ENCODE measurements at places on chromosomes 6 and 20.

DNA sequence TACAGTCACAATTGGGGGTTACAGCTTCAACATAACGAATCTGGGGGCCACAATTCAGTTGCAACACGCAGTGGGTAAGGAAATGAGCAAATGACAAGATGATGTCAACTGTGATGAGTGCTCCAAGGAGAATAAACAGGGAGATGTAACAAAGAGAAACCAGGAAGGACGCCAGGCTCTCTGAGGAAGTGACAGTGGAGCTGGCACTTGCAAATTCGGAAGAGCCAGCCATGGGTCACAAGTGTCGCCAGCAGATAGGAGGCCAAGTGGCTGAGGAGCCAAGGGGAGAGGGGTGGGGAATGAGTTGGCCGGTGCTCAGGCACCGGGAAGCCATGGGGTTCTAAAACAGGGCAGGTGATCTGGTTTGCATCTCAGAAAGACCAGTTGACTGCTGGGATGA is 136.4 kb downstream of the EYA2 start:
- DNase-seq, result peak; percentile 50

DNA sequence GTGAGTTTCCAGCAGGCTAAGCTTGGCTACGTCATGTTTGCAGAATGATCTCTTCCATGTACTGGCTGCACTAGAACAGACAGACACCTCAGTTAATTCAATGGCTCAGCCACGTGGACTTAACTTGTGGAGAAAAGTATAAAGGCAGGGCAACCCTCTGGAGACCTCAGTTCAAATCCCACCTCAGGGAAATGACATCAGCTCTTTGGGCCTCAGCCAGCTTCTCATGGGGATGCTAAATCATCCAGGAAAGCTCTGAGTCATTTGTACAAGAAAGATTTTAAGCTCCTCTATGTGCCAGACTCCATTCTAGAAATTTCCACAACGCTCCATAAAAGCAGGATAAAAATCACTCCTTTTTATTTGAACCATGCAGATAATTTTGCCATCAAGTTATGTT is 128.5 kb upstream of the SALL4 start:
- DNase-seq, result no peak

DNA sequence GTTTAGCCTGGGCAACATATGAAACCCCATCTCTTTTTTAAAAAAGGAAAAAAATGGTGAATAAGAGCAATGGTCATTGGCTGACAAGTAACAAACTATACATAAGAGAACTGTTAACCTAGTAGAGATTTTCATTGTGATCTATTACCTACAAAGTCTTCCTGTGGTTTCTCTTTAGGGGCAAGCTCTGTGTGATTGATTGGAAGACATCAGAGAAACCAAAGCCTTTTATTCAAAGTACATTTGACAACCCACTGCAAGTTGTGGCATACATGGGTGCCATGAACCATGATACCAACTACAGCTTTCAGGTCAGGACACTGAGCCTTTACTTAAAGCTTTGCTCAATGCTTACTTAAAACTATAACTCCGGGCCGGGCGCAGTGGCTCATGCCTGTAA is 19.2 kb downstream of the MGME1 start:
- no peak for DNase-seq

GRCh38 chr6:41646026-41646795 is 7.9 kb downstream of the MDFI start:
- DNase-seq, result no peak

DNA sequence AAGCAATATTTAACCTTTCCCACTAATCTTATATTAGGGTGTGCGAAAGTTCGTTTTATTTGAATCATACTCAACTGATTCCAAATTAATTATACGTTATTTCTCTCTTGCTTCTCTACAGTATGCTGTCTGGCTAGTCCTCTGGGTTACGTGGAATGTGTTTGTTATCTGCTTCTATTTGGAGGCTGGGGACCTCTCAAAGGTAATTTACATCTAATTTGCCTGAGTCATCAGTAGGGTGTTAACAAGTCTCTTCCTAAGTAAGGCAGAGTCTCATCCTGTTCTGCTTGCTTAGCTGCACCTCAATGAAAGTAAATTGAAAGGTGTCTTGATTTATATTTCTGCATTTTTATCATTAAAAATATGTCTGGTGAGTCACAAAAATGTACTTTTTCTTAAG is 551.5 kb downstream of the NKAIN2 start:
- no peak for DNase-seq

DNA sequence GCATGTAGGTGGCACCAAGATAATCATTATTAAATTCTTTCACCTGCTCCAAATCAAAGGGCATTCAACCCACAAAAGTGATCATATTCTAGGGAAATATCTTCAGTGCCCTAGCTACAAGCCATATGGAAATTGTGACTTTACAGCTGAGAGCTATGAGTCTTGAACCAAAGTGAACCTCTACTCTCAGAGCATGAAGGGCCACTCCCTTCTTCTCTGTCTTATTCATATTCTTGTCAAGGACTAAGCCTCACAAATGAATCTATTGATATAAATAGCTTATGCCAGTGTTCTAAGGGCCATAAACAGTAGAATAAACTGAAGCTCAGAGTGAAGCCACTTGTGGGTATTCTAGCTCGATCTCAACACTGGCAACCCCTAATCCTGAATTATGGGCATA is 29.6 kb downstream of the SPINT4 start:
- DNase-seq, result peak; percentile 27

DNA sequence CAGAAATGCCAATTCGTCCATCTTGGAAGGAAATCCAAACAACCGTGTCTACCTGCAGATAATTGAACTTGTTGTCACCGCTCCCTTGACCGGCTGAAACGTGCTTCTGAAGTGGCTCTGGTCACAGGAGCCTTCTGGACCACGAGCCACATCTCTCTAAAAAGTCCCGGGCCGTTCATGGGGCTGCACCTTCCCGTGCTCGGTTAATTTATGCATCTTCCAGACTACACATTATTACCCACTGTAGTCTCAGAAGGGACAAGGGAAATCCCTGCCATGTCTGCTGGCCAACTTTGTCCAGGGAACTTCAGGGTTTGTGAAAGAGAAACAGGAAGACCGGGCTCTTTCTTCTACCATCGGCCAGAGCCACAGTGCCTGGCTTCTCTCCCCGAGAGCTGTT is 63.4 kb upstream of the MPC1 start:
- no peak for DNase-seq

DNA sequence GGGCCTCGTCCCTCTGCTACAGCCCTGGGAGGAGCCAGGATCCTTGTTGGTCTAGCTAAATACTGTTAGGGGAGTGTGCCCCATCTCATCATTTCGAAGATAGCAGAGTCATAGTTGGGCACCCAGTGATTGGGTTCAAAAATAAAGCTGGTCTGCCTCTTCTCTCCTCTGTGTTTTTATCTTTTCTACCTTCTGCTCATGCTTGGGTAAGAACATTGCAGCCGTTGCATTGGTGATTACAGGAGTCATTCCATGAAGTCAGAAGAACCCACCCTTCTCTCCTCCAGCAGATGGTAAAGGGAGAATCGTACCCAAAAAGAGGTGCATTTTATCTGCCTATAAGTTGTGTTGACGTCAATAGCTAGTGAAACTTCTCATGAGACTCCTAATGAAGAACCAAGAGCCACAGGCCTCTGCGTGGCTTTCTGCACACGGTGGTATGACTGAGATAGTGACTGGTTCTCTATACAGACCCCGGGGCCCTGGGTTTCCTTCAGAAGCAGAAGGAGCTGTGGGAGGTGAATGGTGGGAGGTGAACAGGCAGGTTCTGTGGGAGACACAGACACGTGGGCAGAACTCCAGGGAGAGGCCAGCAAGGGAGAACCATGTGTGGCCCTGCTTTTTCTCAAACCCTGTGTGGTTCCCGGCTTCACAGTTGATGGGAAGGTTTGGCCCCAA is 5.7 kb upstream of the FAM209A start:
- no peak for DNase-seq

GRCh38 chr6:27091661-27092315 is 155.7 kb upstream of the PRSS16 start:
- peak; percentile 45 for DNase-seq

DNA sequence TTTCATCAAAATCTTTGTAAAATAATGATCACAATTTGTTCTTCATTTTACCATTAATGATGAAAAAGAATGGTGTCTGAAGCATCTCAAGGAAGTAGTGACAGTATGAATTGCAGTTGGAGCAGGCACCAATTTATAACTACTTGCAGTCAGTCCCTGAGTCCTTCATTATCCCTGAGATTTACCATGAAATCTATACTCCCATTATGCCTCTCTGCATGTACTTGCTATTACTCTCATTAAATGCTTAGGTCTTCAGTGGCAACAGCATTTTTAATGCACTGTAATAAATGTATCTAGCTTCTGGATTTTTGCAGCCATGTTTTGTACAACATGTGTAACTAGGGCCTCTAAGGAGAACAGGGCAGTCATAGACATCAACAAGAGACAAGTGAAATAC is 708.8 kb downstream of the EYS start:
- DNase-seq, result no peak

GRCh38 chr20:51631011-51631950 is 88.8 kb upstream of the NFATC2 start:
- DNase-seq, result peak; percentile 94

GRCh38 chr6:31038559-31038958 is 28.3 kb downstream of the MUC22 start:
- no peak for DNase-seq

- no peak for DNase-seq
Observed at GRCh38 chr20:3692706-3693294, 11.0 kb upstream of the ADAM33 start.

DNA sequence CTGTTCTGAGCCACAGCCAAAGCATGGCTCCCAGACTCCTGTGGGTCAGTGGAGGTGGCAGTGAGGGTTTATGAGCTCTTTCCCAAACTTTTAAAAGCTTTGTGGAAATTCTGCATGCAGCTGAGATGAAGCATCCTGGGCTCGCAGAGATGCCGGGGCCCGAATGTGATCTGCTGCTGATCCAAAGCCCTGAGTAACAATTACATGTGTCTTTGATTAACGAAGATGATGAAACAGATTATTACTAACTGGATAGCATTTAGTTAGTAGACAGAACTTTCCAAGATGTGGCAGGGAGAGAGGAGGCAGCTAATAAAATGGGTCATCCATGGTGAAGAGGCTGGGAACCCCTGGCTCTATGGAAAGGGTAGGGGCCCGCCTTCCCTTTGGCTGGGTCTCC is 43.9 kb upstream of the MDFI start:
- no peak for DNase-seq

GRCh38 chr6:162532283-162533008 is 195.1 kb downstream of the PRKN start:
- DNase-seq, result no peak

DNA sequence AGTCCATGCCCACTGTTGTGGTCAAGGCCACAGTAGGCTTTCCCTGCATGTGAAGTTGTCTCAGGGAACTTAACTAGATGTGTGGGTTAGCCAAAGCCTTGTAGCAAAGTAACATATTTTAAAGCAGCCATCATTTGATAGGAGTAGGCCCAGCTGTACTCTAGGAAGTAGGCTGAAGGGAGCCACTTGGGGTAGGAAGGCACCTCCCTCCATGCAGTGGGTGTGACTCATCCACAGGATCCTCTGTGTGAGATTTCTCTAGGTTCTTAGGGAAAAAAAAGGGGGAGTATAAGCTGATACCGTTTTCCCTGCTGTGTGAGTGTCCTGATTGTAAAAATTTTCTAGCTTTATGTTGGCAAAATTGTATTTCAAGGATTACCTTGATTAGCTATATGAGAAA is 44.7 kb downstream of the VAPB start:
- peak; percentile 19 for DNase-seq

DNA sequence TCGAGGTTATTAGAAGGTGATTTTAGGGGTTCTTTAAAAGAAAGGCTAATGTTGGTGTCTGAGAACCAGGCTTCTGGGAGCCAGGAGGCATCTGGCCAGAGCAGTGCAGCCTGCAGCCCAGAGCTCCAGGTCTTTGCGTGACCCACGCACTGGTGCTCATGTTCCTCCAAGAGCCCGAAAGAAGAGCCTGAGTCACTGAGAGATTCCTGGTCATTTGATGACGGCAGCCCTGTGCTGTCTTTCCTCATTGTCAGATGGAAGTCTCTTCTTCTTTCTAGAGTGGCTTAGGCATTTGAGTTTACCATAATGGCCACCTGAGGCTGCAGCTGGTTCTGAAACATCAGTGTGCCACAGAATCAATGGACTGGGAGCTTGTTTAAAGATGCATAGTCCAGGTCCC is 46.4 kb downstream of the CD109 start:
- peak; percentile 31 for DNase-seq

GRCh38 chr6:156917213-156917612 is 140.0 kb downstream of the ARID1B start:
- peak; percentile 8 for DNase-seq

DNA sequence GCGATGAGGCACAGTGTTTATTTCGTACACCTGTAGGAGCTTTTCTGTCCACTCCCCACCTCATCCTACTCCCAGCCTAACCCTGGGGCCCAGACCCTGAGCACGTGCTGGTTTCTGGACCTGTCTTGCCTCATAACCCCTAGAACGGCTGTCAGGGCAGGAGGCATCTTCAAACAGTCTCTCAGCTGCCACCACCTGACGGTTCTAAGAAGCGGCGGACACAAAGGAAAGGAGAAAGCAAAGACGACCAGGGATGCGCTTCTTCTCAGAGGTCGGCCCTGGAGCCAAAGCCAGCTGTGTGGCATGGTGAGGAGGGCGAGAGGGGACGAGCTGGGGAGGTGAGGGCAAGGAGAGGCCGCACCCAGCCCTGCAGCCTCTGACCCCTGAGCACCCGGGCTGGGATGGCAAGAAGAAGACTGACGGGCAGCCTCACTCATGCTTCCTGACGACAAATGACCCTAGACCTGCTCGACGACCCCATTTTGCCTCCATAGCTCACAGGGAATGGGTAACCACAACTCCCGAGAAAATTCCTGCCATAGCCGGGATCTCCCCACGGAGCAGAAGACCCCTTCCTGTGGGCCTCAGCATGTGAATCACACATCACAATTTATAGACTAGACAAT is 62.1 kb downstream of the WDR27 start:
- DNase-seq, result no peak

GRCh38 chr6:116373940-116374339 is 3.2 kb downstream of the DSE start:
- DNase-seq, result no peak

GRCh38 chr20:58344741-58345140 is 35.2 kb downstream of the RAB22A start:
- no peak for DNase-seq

DNA sequence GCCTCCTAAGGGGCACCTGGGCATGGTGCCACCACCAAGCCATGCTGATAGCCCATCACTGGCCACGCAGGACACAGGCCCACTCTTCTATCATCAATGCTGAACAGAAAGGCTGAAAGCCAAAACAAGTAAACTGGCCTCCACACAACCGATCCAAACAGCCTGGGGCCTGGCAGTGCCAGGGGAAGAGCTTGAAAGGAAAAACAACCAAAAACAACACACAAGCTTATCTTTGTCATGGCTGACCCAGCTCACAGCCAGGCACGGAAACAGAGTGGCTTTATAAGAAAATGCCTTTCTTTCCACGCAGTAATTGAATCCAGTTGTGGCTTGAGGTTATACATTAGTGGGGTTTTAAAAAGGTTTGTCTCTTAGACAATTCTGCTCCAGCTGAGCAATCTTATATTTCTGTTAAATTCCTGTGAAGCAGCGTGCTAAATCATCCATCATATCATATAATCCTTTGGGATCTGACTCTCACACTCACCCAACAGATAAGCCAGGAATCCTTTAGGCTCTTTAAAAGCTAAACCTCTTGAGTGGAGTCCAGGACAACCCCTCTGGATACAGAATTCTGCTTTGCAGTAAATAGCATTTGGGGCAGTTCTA is 65.4 kb upstream of the SLC22A16 start:
- DNase-seq, result no peak

Measured in suppressor macrophage treated with lipopolysaccharide for 1 hour (primary cell).